Lower lobe of right lung (tissue), 2 donors: ENCODE measurements at places on chromosomes 1 and 21. TPM values are rescaled to one million over a fixed set of nuclear protein-coding genes. Genes with fewer than 3 reads are reported as not detected.

BOLA1 gene
- total RNA-seq = 11.5 TPM

- H3K4me3 ChIP-seq = no peak overlapping the region
- H3K4me1 ChIP-seq = no peaks in the 10 kb centered on the region
- no peaks in the 10 kb centered on the region for H3K27me3 ChIP-seq
- H3K36me3 ChIP-seq = no peaks in the 10 kb centered on the region
- no peak for DNase-seq
- H3K27ac ChIP-seq = no peak overlapping the region
Observed at GRCh38 chr1:87989346-87989745, 660.7 kb downstream of the LMO4 start.

DNA sequence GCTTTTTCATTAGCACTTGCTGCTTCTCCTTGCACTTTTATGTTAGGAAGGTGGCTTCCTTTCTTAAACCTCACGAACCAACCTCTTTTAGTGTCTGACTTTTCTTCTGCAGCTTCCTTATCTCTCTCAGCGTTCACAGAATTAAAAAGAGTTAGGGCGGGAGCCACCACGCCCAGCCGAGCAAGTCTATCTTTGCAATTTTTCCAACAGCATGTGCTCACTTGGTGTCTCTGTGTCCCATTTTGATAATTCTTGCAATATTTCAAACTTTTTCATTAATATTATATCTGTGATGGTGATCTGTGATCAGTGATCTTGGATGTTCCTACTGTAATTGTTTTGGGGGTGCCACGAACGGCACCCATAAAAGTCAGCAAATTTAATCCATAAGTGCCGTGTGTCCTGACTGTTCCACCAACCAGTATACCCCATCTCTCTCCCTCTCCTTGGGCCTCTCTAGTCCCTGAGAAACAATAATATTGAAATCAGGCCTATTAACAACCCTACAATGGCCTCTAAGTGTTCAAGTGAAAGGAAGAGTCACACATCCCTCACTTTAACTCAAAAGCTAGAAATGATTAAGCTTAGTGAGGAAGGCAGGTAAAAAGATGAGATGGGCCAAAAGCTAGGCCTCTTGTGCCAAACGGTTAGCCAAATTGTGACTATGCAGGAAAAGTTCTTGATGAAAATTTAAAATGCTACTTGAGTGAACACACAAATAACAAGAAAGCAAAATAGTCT lies 15.9 kb upstream of the ITPKB start:
- no peaks in the 10 kb centered on the region for H3K36me3 ChIP-seq
- no peak overlapping the region for H3K27ac ChIP-seq
- no peaks in the 10 kb centered on the region for H3K4me1 ChIP-seq
- H3K4me3 ChIP-seq = no peak overlapping the region

GRCh38 chr1:202961220-202961880 lies 3.2 kb upstream of the ADIPOR1 start:
- DNase-seq = no peak
- no peaks in the 10 kb centered on the region for H3K27me3 ChIP-seq
- no peak overlapping the region for H3K4me3 ChIP-seq

DNA sequence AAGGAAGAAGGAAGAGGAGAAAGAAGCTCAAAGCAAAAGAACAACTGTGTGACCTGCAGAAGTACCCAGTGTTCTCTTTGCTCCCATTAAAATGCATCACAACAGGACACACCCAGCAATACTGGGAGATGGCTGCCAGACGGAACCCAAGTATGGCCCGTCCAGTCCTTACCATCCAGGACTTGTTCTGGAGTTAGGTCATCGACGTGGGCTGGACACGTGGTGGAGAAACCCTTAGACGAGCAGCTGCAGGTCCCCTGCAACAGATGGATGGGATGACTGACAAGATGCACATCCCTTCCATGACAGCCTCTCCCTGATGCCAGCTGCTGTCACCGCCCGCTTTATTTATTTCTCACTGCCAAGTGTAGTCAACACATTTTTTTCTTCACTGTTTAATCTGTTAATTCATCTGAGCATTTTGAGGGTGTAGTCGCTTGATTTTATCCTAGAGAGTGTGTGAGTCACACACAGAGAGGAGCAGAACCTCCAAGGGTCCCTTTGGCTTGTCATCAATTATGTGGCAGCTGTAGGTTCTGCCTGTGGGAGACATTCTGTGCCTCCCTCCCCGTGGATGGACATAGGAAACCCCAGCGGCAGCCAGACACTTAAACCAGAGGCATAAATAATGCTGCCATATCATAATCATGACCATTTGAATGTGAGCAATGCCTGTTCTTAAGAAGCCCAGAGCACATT lies 80.9 kb downstream of the ABCA4 start:
- no peak for DNase-seq
- H3K36me3 ChIP-seq = no peaks in the 10 kb centered on the region
- no peaks in the 10 kb centered on the region for H3K27me3 ChIP-seq

DNA sequence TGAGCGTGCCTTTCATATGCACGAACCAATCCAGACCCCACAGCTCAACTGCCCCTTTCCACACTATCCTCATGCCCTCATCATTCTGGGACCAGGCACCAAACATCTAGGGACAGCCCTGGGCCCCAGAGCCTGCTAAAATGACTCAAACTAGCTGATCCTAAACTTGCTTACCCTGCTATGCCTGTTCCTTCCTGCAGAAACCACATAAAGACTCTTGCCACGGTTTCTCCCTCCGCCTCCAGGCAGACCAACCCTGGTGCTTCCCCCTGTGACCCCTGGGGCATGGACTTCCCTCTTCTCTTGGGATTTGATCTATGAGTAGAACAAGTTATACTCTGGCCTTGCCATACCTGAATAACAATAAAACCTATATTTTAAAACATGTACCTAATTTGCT lies 138.0 kb upstream of the CD34 start:
- peaks cover 23% of the 10 kb centered on the region for H3K4me1 ChIP-seq
- H3K27ac ChIP-seq = peak overlapping the region; percentile 75
- no peaks in the 10 kb centered on the region for H3K27me3 ChIP-seq
- DNase-seq = no peak
- H3K4me3 ChIP-seq = no peak overlapping the region

CFH gene
- 69.6 TPM for total RNA-seq

GRCh38 chr1:179808503-179808902 lies 65.4 kb downstream of the FAM163A start:
- peaks cover 5% of the 10 kb centered on the region for H3K4me1 ChIP-seq
- H3K36me3 ChIP-seq = no peaks in the 10 kb centered on the region
- no peak overlapping the region for H3K27ac ChIP-seq
- H3K4me3 ChIP-seq = no peak overlapping the region
- DNase-seq = no peak

- H3K27ac ChIP-seq = no peak overlapping the region
- H3K36me3 ChIP-seq = no peaks in the 10 kb centered on the region
- H3K4me3 ChIP-seq = no peak overlapping the region
- DNase-seq = no peak
Observed at GRCh38 chr1:4317207-4317606, 337.2 kb upstream of the AJAP1 start.

SPATA17 gene
- total RNA-seq = 4.0 TPM

GRCh38 chr1:8284127-8284526 lies 33.8 kb upstream of the SLC45A1 start:
- no peaks in the 10 kb centered on the region for H3K4me1 ChIP-seq
- H3K4me3 ChIP-seq = no peak overlapping the region
- H3K36me3 ChIP-seq = no peaks in the 10 kb centered on the region
- H3K27ac ChIP-seq = no peak overlapping the region
- DNase-seq = no peak
- no peaks in the 10 kb centered on the region for H3K27me3 ChIP-seq

- H3K4me3 ChIP-seq = peak within 1 kb of the TSS; percentile 84
- no peaks in the 10 kb centered on the region for H3K27me3 ChIP-seq
- H3K4me1 ChIP-seq = peaks cover 54% of the 10 kb centered on the region
- H3K27ac ChIP-seq = peak within 1 kb of the TSS; percentile 92
- H3K36me3 ChIP-seq = peaks cover 15% of the 10 kb centered on the region
Observed at GRCh38 chr1:46616277-46617107, at the start of gene MOB3C. TSS of gene MOB3C (minus strand) at chr1:46616811. CDS start at chr1:46613321, 3,490 bp downstream.

GRCh38 chr1:180973369-180973768 lies 49.3 kb downstream of the STX6 start:
- no peak overlapping the region for H3K4me3 ChIP-seq
- no peak for DNase-seq
- no peak overlapping the region for H3K27ac ChIP-seq

GRCh38 chr1:91244737-91245136 lies 159.9 kb downstream of the HFM1 start:
- H3K27ac ChIP-seq = no peak overlapping the region
- no peaks in the 10 kb centered on the region for H3K27me3 ChIP-seq
- no peak overlapping the region for H3K4me3 ChIP-seq

YRDC gene
- 11.2 TPM for total RNA-seq

PRAMEF26 gene
- not detected for total RNA-seq

TNFRSF4 gene
- 3.0 TPM for total RNA-seq
